NB4 (cell line): ENCODE measurements at places on chromosomes 7 and 10.

GRCh38 chr10:31072451-31072850 lies 40.8 kb upstream of the ZNF438 start:
- no peak for DNase-seq

DNA sequence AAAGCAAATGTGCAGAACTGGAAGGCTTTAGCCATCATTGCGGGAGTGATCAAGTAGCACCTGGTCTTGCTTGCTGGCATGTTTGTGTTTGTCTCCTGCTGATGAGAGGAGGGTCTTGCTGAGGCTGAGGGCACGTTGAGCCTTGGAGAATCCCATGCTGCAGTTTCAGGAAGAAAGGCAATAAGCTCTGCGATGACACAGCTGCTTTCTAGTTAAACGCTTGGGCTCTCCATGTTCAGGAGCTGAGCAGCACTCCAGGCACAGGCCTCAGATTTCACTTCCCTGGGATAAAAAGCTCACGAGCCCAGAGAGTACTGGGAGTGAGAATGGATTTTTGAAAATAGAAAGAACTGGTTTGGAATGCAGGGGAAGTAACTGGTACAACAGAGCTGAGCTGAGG lies 100.8 kb downstream of the LRRC18 start:
- DNase-seq = no peak

DNA sequence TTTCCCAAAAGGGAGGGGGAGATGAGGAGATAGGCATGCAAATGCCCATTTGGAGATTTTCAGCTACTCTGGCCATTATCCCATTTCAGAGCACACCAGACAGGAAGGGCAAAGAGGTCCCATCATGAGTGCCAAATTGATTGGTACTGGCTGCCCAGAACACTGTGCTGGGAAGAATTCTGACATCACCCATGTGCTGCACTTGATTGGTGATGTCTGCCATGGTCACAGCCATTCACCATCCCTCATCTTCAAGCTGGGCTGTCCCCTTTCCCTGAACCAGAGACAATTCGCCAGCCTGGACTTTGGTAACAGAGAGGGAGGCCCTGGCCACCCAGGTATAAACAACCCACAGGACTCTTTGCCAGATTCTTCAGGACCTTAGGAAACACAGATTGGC lies 23.2 kb upstream of the RADIL start:
- DNase-seq = peak; percentile 39

DNA sequence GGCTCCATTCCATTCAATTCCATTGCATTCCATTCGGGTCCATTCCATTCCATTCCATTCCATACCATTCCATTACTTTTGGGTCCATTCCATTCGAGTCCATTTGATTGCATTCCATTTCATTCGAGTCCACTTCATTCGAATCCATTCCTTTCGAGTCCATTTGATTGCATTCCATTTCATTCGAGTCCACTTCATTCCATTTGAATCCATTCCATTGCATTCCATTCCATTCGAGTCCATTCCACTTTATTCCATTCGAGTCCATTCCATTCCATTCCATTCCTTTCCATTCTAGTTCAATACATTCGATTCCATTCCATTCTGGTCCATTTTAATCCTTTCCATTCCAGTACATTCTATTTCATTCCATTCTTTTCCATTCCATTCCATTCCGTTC lies 334.0 kb downstream of the ZNF33B start:
- DNase-seq = no peak

DNA sequence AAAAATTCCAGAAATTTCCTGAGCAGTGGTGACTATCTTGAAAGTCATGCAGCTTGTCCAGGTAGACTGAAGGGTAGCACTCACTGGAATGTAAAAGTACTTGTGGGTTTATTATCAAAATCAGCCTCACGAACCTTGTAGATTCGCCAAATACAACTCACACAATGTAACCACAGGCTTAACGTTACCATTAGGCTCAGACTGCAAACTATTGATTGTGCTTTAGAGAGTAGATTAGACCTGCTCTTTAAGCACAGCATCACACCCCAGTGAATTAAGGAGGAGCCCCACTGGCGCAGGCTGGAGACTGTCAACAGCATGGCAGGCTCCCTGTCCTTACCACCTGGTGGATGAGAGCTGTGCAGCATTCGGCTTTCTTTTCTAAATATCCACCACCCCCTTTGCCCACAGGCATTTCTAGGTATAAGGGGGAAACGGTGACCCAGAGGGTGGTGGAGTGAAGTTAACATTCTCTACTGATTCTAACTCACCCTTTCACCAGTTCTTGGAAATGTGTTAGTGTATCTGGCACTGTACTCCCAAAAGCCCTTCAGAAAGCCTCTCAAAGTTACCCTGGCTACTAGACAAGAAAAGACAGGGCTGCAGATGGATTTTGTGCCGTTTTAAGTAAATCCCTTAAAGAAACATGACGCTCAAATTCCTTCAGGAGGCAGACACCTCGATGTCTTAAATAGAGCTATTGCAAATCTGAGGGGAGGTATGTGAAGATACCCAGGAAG lies 56.6 kb downstream of the GSDME start:
- no peak for DNase-seq

DNA sequence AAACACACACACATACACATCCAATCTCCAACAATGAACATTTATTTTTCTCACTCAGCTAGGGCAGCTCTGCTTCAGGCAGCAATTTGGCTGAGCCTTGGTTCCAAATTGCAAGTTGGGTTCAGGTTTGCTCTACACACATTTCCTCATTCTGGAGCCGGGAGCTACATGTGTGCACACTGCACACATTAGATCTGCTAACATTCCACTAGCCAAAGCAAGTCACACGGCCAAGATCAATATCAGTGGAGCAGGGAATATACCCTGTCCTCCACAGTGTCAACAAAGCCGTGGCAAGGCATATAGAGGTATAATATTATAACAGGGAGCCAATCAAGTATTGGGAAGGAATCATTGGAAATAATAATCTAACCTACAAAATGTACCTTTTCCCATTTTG lies 57.5 kb upstream of the PPP1R3C start:
- DNase-seq = no peak

DNA sequence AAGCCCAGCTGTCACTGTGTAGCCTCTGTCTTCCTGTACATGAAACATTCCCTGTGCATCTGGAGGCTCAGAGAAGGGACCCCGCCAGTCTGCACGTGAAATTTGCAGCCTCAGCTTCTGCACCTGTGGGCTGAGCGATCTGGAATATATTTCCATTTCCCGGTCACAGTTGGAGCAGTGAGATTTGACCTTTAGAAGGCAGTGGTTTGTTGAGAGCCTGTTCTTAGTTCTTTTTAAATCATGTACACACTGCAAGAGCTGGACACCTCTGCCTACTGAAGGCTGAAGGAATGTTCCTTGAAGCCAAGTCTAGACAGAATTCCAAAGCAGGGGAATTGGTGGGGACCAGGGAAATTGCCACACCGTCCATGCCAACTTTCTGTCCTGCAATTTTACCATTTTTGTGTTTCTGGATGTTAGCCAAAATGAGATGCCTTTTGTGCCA lies 706.6 kb downstream of the INHBA start:
- no peak for DNase-seq

DNA sequence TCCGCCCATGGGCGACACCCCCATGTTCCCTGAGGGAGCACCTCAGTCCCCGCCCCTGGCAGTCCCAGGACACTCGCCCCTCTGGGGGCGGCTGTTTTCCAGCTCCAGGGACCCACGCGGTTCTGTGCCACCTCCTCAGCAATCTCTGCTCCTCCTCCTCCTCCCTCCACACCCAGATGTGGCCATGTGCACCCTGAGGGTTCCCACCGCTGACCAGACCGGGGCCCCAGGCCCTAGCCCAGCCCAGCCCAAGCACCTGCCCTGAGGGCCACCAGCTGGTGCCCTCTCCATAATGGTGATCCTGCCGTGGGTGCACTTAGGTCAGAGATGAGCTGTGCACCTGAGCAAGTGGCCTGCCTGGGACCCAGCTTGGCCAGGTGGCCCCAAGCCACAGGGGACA lies 25.1 kb downstream of the AP5Z1 start:
- DNase-seq = no peak

GRCh38 chr10:108562105-108562504 lies 1361.2 kb downstream of the XPNPEP1 start:
- no peak for DNase-seq

DNA sequence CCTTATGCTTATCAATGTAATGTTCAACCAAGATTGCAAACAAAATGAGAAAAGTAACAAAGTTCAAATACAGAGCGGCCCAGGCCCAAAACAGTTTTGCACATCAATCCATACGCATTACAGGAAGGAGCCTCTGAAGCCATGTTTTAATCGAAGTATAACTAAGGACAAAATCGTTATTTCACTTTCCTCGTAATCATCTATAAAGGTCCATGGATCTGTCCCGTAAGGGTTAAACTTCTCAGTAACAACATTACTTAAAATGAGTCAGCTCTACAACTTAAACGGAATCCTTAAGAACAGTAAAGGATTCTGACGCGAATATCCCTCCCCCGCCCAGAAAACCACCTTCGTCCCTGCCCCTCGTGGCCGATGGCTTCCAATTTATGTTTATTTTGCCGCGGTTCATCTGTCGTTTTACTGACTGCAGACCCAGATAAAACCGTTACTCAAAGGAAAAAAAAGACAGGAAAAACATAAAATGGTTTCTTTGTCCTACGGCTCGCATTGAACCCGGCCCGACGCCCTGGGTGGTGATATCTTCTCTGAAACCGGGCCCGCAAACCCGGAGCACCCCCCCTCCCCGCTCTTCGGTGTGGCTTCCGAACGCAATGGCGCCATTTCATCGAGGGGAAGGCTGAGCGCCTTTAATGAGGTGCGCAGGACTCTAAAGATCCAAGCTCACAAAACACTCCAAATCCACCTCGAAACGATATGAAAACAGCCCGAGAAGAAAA lies 1.1 kb downstream of the HNRNPA2B1 start:
- peak; percentile 80 for DNase-seq

DNA sequence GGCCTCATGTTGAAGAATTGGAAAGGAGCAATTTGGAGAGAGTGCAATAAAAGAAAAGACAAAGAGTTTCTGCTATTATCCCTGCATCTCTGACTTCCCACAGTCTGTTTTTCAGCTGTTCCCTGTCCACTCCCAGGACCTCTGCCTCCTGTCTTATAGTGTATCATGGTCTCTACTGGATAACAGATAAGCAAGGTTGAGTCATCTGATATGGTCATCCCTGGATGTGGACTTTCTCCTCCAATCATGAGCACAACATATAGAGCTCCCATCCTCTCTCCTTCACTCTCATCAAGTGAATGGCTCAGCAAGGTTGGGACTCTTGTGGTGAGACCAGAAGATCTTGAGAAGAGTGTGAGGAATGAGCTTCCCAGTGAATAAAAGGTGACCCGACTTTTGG lies 123.1 kb downstream of the PLCE1 start:
- DNase-seq = no peak

GRCh38 chr10:3882855-3883254 lies 97.8 kb upstream of the KLF6 start:
- no peak for DNase-seq

- no peak for DNase-seq
These were observed 189.6 kb downstream of the AUTS2 start for GRCh38 chr7:69787736-69788431.

- no peak for DNase-seq
These were observed 162.9 kb downstream of the CDK14 start for GRCh38 chr7:90758933-90759562.

DNA sequence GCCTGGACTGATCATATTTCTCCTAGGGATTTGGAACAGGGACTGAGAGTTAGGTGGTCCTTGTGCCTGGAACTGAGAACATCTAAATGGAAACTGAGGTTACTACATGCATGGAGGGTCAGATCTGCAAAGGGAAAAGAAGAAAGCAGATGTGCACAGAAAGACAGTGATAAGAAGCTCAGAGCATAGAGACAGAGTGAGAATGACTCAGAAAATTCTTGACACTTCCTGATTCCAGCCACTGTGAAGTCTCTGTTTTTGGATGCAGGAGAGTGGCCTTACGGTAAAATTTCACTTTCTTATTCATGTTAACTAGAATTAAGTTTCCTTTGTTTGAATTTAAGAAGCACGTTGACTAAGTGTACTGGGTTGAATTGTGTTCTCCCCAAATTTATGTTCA lies 241.7 kb downstream of the TMEM26 start:
- DNase-seq = no peak

GRCh38 chr7:28703037-28703765 lies 254.9 kb downstream of the TRIL start:
- no peak for DNase-seq

GRCh38 chr7:156820445-156821063 lies 72.4 kb downstream of the LMBR1 start:
- DNase-seq = peak; percentile 22

DNA sequence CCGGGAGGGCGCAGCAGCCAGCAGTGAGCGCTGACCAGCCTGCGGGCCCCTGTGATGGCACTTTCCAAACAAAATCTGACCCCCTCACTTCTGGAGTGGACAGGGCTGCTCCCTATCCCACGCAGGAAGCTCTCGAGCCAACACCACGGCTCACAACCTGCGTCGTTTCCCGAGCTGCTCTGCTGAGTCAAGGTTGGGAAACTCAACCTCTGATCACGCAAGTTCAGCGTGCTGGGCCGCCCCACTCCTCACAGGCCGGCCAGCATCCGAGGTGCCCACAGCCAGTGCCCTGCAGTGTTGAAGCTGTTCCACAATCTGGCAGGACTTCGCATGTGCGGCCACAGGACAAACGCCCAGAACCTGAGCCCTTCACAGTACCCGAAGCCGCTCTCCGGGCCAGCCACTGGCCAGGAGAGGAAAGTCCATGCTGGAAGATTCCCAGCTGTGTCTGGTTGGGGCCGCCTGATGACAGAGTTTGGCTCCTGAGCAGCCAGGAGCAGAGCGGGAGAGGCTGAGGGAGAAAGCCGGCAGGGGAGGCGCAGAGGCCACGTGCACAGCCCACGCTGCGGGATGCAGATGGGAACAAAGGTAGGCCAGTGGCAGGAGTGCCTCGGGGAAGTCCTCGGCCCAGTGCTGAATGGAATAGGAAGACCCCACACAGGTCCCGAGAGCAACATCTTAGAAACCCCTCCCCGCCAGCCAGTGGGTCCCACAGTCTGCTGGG lies 263.3 kb upstream of the TCERG1L start:
- DNase-seq = no peak

- DNase-seq = no peak
These were observed 126.8 kb downstream of the TPK1 start for GRCh38 chr7:144709066-144709465.

DNA sequence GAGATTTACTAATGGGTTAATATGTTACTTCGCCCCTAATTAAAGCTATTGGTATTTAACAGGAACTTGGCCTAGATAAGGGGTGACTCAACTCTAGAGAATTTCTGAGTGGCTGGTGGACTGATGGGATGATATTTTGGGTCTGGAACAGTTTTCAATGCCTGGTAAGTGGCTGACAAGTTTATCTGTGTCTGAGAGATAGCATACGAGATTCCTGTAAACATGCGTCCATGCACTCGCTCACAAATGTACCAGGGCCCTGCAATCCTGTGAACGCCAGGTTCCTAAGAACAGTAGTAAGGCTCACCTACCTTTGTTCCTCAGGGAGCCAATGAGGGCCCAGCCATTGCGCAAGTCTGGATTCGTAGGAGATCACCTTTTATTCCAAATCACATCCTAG lies 683.8 kb upstream of the ANKRD30A start:
- no peak for DNase-seq

DNA sequence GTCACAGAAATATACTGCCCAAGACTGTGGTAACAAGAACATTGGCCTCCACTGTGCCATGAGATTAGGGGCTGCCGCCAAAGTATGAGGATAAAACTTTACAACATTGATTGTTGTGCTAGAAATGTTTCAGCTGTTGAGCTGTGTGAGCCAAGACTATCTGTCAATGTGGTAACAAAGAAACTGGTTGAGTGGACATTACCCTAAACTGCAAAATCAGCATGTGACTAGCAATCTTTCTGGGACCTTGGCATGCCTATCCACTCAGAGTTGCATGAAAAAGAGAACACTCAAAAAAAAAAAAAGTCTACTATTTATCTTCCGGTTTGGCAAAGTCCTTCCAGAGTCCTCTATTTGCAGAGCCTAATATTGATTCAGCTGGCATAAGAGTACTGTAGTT lies 605.6 kb upstream of the CNTNAP2 start:
- DNase-seq = no peak
